ENCODE measurements at places on chromosomes 16 and 17.

DNA sequence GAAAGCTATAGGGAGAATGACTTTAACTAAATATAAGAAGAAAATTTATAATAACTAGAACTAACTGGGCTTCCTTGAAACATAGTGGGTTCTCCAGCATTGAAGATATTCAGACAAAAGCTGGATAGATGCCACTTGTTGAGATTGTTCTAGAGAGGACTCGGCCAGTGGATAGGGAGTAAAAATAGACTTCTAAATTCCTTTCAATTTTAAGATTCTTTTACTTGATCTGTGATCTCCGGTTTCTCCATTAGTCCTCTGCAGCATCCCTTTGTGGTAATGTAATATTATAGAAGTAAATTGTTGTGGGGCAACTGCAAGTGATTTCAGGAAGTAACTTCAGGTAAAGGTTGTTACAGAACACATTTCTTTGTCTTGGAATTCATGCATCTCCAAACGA lies 10.3 kb upstream of the RARA start:
- DNase-seq: peak; percentile 71

DNA sequence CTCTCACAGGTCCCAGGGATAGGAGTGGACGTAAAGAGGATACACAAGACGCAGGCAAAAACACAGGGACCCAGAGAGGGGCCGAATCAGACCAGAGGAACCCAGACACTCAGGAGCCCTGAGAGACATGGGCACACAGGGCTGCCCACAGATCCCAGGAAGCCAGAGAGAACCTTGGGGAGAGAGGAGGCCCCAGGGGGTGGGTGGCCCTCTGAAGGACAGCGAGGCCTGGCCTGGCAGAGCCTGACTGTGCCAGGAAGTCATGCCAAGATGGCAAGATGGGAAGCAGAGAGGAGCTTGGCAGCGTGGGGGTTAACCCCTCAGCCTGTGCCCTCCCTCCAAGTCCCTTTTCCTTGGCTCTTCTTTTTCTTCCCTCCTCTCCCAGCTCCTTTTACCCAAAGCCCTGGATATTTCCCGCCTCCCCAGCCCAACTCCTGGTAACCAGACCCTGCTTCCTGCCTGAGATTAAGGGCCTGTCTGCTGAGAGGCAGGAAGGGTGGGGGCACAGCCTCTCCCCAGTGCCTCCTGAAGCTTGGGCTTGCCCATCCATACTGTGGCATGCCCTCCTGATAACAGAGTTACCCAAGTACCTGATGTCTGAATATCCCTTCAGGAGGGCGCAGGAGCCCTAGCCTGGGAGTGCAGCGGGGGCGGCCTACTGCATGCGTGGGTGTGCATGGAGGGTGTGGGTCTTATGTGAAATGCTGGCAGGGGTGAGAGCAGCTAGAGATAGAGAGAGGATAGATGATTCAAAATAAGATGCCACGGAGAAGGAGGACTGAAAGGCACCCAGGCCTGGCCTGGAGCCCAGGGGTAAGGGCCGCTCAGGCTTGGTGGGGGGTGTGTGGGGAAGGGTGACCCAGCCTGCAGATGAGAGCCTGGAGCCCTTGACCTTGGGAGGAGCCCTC lies 6.0 kb upstream of the TBX21 start:
- no peak for DNase-seq

DNA sequence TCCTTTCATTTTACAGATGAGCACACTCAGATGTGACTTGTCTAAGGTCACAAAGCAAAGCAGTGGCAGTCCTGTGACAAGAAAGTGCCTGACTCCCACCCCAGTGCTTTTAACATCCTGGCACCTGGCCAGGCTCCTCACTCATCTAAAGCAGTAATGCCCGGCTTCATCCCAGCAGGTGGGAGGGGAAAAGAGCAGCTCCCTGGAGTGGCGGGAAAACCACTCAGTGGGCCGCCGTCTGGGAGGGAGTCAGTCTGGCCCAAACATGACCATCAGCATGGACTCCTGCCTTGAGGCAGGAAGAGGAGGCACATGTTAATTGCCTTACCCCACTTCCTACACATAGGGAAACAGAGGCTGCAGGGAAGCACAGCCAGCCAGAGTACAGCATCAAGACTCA lies 2.6 kb downstream of the PCGF2 start:
- no peak for DNase-seq

DNA sequence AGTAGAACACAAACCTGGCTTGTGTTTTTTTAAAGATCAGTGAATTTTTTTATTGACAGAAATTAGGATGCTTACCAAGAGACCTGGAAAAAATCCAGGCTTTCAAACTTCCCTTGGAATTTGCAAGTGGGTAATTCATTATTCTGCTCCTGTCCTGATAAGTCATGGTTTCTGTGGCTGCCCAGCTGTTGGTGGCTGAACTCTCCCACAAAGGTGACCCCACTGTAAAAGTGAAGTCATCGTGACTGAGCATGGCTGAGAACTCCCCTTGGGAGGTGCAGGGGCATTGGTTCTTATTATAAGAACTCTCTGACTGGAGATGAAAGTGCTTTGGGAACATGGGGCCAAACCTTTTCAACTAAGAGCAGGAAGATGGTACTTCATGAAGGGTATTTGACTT lies 46.6 kb upstream of the TANC2 start:
- DNase-seq: no peak

DNA sequence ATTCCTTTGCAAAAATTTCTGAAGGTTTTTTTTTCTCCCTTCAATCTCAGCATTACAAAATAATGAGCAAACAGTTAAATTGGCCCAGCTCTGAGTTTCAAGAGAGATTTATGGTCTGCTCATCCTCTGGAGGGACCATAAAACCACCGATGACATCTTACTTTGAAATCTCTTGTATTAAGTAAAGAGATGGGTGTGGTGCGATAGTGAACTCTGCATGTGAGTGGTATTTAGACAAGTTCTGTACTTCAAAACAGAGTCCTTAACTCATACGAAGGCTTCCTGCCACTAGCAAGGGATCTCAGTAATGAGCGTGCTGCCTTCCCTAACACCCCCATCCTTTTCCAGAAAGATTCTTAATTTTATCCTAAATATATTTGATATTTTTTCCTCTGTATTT lies 2.1 kb downstream of the FAM20A start:
- peak; percentile 74 for DNase-seq

- no peak for DNase-seq
Measured at GRCh38 chr17:59641799-59642484, 22.2 kb downstream of the CLTC start.
